ENCODE measurements at places on chromosomes 1 and 21. TPM values are rescaled to one million over a fixed set of nuclear protein-coding genes. Genes with fewer than 3 reads are reported as not detected.

RGS1 gene
- polyA plus RNA-seq = not detected

RNPEP gene
- 70.8 TPM for polyA plus RNA-seq

MYOC gene
- not detected for polyA plus RNA-seq

NOC2L gene
- 260 TPM for polyA plus RNA-seq

FTCD gene
- polyA plus RNA-seq = 0.50 TPM

DENND2D gene
- polyA plus RNA-seq = not detected

RAB4A gene
- 55.2 TPM for polyA plus RNA-seq

KAZN gene
- polyA plus RNA-seq = 9.5 TPM

LINGO4 gene
- polyA plus RNA-seq = not detected

EPHX1 gene
- 8.8 TPM for polyA plus RNA-seq

PLPPR4 gene
- polyA plus RNA-seq = not detected

VAV3 gene
- not detected for polyA plus RNA-seq

C1orf87 gene
- not detected for polyA plus RNA-seq

DR1 gene
- polyA plus RNA-seq = 41.9 TPM

MAN1A2 gene
- 11.9 TPM for polyA plus RNA-seq

FCGR2B gene
- 3.3 TPM for polyA plus RNA-seq

LEFTY2 gene
- 0.78 TPM for polyA plus RNA-seq

AMY1A gene
- not detected for polyA plus RNA-seq

ELF3 gene
- 0.03 TPM for polyA plus RNA-seq

ATP1A2 gene
- not detected for polyA plus RNA-seq

GBP5 gene
- 0.49 TPM for polyA plus RNA-seq

FALEC gene
- 0.73 TPM for polyA plus RNA-seq

SPRR2A gene
- polyA plus RNA-seq = not detected

PROK1 gene
- polyA plus RNA-seq = not detected

ZNF593OS gene
- polyA plus RNA-seq = not detected

GSTM5 gene
- not detected for polyA plus RNA-seq

SWT1 gene
- polyA plus RNA-seq = 2.0 TPM

NLRP3 gene
- polyA plus RNA-seq = not detected

KCNQ4 gene
- 3.4 TPM for polyA plus RNA-seq

SNX7 gene
- not detected for polyA plus RNA-seq

All from K562 (cell line).